DMS79 (cell line): ENCODE measurements at places on chromosomes 3 and 15.

GRCh38 chr3:81530180-81530939, 231.1 kb downstream of the GBE1 start:
- DNase-seq: no peak

- no peak for DNase-seq
Observed at GRCh38 chr15:91649831-91650321, 203.6 kb upstream of the SLCO3A1 start.

DNA sequence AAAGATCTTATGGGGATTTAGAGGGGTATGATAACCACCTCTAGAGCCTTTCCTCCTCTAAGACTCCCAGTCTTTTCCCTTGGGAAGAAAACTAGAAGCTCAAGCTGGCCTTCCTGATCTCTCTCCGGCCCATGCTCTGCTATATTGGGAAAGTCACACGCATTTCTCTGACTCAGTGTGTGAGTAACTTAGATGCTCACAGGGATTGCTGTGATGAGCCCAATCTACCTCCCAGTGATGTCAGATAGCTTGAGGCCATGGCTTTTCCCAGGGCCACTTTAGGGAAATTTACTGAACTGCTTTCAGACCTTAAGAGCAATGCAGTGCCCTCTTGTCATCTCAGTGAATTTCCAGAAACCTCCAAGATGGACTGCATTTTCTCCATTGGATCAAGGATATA, 8.6 kb upstream of the ST8SIA2 start:
- no peak for DNase-seq

GRCh38 chr15:26967719-26968269, 3.2 kb upstream of the GABRG3 start:
- no peak for DNase-seq

DNA sequence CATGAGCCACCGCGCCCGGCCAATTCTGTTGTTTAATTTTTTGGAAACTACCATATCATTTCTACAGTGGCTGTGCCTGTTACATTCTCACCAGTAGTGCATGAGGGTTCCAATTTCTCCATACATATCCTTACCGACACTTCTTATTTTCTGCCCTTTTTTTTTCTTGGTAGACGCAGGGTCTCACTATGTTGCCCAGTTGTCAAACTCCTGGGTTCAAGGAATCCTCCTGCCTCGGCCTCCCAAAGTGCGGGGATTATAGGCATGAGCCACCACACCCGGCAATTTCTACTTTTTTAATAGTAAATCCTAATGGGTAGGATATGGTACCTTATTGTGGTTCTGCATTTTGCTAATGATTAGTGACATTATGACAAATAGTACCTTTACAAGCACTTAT, 9.6 kb downstream of the AMIGO3 start:
- DNase-seq: no peak

DNA sequence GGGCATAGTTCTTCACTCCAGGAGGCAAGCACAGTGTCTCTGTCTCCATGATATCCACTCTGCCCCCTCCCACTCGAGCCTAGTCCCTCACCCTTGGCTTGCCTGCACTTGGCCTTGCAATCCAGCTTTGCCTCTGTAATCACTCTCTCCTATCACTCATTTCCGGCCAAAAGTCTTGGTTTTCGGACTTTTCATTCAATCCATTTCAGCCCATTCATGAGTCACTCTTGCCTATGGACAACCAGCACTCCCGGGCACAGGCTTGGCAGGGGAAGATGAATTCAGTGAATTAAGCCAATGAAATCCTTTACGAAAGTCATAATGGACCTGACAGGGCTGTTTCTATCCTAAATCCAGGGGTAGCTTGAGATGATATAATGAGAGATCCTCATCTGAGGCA, 21.7 kb downstream of the DAZL start:
- no peak for DNase-seq

- no peak for DNase-seq
Observed at GRCh38 chr3:59246719-59247401, 197.0 kb upstream of the CFAP20DC start.

DNA sequence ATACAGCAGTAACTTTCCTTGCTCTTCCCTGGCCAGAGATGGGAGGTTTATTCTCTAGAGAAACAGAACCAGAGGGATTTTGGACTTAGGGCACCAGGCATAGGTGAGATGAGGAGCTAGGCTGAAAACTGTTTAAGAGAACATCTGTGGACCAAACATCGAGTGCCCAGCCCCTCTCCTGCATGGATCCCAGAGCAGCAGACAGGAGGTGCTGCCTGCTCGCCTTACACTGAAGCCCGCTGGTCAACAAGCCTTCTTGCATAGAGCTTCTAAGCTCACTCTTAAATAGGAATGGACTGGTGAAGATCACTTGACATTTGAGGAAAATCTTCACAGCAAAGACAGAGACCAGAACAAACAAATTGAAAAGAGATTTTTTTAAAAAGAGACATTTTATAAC, 41.2 kb downstream of the PARP15 start:
- no peak for DNase-seq

DNA sequence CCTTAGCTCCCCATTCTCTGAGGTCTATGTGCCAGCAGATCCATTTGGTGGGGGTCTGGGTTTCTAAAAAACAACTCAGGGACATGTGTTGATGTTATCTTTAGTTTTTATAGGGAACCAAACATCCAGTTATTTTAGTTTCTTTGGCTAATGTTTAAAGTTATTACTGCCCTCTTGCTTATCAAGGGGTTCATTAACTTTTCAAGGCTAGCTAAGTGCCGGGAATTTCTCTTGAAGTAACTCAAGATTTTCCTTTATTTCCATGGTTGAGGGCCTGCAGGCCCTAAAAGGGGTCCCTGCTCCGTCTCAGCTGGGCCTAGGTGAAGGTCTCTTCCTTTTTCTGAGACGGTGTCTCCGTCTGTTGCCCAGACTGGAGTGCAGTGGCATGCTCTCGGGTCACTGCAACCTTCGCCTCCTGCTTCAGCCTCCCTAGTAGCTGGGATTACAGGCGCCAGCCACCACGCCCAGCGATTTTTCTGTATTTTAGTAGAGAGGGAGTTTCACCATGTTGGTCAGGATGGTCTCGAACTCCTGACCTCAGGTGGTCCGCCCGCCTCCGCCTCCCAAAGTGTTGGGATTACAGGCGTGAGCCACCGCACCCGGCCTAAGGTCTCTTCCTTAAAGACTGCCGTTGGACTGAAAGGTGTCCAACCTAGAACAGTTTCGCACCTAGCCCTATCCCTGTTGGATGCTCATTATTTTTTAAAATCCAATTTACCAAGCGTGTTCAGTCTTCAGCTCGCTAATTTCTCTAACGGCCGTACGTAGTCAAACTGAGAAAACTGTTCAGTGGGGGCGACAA, 1.3 kb upstream of the OXSR1 start:
- DNase-seq: no peak

- DNase-seq: no peak
Observed at GRCh38 chr15:62834686-62835329, 207.7 kb upstream of the TPM1 start.

DNA sequence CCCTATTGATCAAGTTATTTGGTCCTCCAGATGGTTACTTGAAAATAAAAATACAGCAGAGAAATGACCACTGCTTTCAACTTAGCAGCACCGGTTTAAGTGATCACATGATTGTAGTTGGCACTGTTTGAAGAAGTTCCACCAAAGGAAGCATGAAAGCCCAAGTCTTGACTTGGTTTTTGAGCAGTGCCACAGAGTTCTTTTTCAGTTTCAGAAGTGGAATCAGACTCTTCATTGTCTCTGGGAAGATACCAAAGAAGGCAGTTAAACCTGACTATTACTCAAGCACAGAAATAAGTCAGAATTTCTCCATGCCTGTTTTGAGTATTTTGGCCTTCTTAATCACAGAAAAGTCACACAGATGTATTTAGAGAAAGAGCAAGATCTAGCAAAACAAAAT, 66.7 kb downstream of the BBX start:
- DNase-seq: no peak

DNA sequence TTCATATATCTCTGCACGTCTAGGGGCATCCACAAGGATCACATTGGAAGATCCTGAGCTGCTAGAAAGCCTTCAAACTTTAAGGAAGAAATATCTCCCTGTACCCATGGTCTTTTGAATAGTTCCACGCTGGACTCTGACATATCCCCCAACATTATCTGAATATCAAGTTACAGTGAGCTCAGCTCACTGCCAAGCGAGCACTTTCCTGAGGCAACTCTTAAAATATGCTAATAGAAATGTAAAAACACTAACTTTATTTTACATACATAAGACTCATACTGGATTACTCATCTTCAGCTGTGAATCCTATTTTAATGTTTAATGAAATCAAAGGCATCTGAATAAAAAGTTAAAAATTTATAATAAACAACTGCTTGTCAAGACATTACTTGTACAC, 420.2 kb upstream of the CCDC54 start:
- no peak for DNase-seq

DNA sequence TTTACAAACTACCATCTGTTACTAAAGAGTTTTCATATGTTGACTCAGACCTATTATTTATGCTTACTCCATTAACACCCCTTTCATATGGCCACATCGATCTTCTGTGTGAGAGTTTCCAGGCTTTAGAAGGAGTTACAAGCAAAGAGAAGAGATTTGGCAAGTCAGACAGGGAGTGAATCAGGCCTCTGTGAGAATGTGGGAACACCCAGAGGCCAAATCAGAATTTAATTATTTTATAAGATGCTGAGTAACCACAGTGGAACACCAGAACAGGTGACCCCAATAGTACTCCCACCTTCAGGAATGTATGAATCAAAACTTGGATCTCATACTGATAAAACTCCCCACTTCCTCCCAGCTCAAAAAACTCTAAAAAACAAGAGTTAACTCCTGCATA, 42.0 kb downstream of the IFT57 start:
- DNase-seq: no peak

DNA sequence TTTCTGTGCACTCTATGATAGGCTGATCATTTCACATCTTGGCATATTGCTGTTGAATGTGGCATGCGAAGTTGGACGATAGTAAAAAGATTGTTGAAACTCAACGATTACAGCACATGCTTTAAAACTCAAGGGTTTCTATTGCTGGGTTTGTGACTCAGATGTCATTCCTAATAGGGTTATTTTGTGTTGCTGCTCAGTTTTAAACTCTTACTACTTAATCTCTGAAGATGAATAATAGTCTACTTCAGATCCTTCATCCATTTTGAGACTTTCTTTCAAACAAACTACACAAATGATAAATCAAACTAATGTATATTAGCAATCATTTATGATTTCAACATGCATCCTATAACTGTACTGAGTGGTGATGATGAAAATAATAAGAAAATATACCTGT, 71.3 kb upstream of the MBNL1 start:
- DNase-seq: no peak

- no peak for DNase-seq
Observed at GRCh38 chr3:132418916-132419315, 1.6 kb downstream of the DNAJC13 start.

DNA sequence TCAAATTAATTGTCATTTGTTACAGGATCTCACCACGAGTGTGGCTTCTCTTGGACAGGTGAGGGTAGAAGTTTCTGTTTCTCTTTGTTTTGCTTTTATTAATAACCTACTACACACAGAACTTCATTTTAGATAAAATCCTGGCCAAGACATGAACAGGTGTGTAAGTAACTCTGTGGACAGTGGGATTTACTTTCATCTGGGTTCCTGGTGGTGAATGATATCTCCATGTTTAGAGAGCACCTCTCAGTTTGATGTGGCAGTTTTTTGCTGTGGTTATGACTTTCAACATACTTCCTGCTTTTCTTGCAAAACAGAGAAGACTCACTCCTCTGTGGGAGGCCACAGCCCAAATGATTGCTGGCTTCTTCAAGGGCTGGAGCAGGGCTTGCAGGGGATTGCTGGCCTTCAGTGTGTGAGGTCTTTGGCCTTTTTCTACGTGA, 71.1 kb upstream of the XCR1 start:
- DNase-seq: no peak
